Caudate nucleus (tissue), 63 donors: ENCODE measurements at places on chromosomes 3 and 15.

DNA sequence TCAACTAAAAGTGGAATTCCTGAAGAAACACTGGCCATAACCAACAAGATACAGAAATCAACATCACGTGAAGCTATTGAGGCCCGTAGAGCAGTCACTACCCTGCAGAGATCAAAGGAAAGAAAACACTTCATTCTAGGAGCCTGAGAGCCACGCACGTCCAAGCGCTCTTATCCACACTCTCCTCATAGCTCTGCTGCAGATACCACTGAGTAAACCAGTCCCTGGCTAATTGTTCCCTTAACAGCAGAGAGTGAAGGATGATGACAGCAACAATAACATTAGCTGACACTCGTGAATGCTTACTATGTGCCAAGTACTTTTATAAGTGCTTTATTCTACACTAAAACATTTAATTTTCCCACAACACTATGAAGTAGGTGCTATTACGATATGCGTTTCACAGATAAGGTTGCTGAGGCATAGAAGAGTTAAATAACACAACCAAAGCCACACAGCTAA, 271.0 kb upstream of the GADL1 start:
- DNase-seq = no peak

GRCh38 chr3:188826574-188826973, 345.2 kb upstream of the TPRG1 start:
- DNase-seq = no peak

- DNase-seq = no peak
Observed at GRCh38 chr3:18593231-18593630, 168.1 kb upstream of the SATB1 start.

DNA sequence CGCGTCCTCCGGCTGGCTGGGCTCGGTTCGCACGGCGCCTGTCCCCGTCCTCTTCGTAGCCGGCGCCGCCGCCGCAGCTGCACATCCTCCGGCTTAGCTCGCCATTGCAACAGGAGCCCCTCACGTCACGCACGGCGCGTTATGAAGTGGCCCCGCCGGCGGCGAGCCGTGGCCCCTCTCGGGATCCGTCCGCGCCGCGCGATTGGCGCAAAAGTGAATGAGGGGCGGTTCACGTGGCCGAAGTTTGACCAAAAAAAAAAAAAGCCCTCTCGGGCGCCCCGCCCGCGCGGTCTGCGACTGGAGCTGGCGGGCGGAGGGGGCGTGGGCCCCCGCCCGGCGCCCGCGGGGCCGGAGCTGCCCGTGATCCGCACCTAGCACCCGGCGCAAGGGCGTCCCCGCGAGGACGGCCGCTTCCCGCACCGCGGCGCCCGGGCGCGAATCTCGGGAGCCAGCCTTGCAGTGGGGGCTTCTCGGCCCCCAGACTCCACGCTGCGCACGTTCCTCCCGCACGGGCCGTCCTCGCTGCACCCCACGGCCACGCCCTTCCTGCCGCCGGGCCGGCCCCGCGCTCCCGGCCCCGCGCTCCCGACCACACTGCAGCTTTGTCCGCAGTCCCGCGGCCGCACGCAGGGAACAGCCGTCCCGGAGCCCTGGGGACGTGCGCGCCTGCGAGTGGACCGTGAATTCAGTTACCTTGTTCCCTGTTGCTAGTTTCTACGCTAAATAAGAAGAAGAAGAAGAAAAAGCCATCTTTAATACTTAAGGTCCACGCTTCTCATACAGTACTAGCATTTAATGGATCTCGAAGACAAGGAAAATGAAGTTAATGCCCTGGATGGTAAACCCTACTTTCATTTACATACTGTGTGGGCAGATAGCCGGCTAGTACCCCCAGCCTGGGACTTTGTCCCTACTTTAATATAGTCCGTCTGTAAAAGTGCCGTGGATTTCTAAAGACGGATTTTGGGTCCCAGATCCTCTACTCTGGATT, at the start of gene CHSY1:
Gene CHSY1, minus strand, starts transcription at position 219 of the 991 bp plus-strand sequence. CDS start 592 bp downstream, outside the sequence.
- DNase-seq = peak; percentile 88

GRCh38 chr15:58793862-58794261, 22.8 kb downstream of the MINDY2 start:
- no peak for DNase-seq

DNA sequence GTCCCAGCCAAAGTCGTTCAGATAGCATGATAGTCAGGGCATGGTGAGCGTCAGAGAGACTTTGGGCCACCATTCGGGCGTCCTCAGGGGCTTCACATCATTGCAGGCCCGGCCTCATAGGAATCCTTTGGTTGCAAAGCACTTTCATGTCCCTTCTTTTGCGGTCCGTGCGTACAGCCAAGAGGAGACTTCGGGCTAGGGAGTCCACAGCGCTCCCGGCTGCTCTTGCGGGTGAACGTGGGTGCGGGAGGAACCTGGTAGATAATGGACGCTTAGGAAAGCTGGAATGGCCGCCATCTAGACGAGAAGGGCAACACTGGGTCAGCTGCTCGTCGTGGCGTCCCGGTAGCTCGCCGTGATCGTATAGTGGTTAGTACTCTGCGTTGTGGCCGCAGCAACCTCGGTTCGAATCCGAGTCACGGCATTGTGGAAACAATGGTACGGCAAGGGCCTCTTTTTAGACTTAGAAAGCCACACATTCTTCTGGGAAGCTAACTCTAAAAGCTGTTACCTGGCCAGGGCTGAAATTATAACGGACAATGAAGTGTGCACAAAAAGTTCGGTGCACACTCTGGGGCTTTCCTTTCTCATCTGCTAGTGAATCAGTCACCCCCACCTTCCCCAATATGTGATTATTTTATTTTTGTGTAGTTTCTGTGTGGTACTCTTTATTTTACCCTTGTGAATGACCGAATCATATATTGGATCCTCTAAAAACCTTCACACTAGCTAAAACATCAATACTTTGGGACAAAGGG, 13.2 kb upstream of the SHF start:
- peak; percentile 79 for DNase-seq

GRCh38 chr3:197242784-197243432, 55.5 kb downstream of the DLG1 start:
- DNase-seq = no peak

DNA sequence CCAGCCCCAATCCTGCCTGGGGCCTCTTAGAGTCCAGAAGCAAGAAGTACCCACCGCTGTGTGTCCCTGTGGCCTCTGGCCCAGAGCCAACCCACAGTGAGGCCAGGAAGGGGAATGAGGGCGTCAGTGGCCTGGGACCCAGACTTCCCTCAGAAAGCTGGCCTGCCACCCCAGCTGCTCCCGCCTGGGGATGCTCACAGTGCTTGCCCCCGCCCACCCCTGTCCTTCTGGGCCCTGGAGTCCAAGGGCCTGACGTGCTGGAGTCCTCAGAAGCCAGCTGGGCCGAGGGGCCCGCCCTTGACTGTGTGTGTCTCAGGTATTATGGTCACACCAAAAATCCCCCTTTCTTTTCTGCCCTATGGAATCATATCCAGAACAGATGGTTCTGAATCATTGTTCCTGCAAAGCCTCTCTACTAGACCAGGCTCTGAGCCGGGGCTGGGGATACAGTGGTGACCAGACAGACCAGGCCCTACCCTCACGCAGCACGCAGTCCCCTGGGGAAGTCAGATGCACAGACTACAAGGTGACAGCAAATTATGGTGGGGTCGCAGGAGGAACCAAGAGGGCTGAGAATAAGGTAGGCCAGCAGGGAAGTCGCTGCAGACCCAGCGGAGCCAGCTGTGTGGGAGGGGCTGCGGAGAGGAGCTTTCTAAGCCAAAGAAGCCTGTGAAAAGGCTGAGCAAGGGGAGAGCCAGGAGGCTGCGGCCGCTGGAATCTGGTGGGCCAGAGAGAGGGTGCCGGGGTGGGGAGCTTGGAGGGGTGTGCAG, 99.1 kb downstream of the VGLL4 start:
- DNase-seq = no peak

DNA sequence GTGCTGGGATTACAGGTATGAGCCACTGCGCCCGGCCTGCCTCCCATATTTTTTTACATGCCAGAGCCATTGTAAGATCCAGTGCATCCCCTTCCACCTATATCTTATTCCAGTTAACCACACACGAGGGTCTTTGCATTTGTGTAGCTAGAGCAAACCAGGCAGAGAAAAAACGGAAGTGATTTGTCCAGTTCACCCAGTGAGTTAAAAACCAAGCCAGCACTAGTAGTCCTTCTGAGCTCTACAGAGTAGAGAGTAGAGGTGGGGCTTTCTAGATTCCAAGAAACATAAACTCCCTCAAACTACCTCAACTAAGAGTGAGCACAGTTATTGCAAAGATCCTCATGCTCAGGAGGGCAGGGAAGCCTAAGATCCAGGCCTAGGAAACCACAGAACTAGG, 34.7 kb downstream of the TMEM158 start:
- no peak for DNase-seq

- no peak for DNase-seq
Observed at GRCh38 chr3:169659096-169659819, 4.3 kb downstream of the MECOM start.

GRCh38 chr15:67413770-67414390, 107.1 kb upstream of the C15orf61 start:
- DNase-seq = no peak

DNA sequence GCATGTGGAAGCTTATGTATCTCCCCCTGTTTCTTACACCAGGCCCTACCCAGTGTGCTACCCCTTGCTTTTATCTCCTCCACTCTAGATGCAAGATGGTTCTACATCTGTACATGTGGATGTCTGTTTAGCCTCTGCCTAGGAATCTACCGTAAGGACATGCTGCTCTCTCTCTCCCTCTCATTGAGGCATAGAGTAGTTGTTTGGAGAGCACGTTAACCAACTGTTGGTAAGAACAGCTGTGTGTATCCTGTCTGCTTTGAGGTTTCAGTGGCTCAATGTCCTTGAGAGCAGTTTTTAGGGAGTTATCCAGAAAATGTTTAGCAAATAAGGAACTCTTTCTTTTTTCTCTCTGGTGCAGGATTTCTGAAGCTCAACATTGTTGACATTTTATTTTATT, 152.8 kb downstream of the DNAJB8 start:
- DNase-seq = no peak

DNA sequence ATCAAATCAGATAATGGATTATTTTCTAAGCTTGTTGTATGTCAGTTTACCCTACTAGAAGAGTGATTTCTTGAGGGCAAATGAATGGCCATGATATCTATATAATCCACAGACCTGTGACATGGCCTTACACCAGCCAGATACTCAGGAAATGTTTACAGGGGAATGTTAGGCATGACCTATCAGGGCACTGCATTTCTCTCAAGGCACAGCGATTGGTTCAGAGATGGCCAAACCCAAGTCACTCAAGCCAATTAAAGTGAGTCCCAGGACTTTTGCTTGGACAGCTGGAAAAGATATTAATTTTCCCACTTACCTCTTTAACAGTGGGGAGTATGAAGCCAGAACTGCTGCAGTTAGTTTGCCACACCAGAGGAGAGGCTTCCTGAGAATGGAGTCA, 28.7 kb upstream of the GATA2 start:
- no peak for DNase-seq

DNA sequence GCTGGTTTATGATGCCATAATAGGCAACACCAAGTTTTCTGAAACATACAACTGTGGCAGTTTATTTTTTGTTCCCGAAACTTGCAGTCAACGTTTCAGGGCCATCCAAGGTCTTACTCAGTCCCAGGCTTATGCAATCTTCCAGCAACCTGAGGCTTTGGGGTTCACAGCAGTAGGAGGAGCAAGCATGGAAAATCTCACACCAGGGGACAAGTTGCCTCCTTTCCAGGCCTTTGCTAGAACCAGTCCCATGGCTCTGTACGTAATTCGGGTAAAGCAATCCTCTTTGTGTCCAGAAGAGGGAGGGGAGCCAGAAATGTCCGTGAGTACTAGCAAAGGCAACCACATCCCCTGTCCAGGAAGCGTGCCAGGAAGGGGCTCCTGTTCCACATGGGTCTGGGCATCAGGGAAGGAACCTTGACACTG, 4.7 kb upstream of the FAM240A start:
- DNase-seq = no peak
